ENCODE measurements at places on chromosomes 13 and 19. TPM values are rescaled to one million over a fixed set of nuclear protein-coding genes. Genes with fewer than 3 reads are reported as not detected.

GRCh38 chr13:27636589-27637288, 15.0 kb downstream of the POLR1D start:
- peaks cover 28% of the 10 kb centered on the region for H3K4me1 ChIP-seq
- no peak overlapping the region for H3K4me3 ChIP-seq
- DNase-seq, result no peak
- peaks cover 44% of the 10 kb centered on the region for H3K36me3 ChIP-seq

DNA sequence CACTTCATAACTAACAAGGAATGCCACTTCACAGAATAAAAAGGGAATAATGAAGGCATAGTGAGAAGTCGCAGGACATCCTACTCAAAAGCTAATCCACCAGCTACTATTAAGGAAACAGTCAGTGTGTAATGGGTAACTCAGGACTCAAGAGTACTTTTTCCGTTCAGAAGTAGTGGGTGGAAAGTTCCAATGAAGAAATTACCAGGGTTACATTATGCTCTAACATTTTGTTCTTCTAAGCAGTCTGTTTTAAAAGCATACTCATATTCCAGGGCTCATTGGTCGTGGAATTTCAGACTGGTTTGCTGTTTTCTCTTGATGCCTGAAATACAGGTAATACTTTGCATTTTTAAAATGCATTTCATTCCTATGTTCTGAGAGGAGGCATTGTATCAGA, 222.4 kb upstream of the IRS2 start:
- no peaks in the 10 kb centered on the region for H3K36me3 ChIP-seq
- no peak for DNase-seq
- H3K4me1 ChIP-seq, result no peaks in the 10 kb centered on the region
- no peak overlapping the region for H3K27ac ChIP-seq
- H3K27me3 ChIP-seq, result no peaks in the 10 kb centered on the region

DNA sequence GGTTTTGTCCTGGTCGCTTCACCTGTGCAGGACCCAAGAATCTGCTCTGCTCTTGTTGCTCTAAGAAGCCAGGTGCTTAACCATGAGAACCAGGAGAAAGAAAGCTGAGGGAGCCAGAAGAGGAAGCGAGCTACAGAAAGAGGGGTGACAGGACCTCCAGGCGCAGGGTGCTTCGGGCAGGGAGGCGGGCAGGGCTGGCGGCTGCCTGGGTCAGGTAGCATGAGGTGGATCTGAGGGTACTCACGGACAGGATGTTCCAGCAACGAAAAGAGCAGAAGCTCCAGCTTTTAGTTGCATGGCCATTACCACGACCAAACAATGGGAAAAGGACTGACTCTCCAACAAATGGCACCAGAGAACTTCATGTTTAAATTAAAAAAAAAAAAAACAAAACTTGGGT, 59.9 kb downstream of the ZNF724 start:
- H3K4me1 ChIP-seq, result no peaks in the 10 kb centered on the region
- no peak overlapping the region for H3K4me3 ChIP-seq
- no peaks in the 10 kb centered on the region for H3K27me3 ChIP-seq
- no peak overlapping the region for H3K27ac ChIP-seq

- peak within 1 kb of the TSS; percentile 75 for H3K27ac ChIP-seq
- peaks cover 38% of the 10 kb centered on the region for H3K36me3 ChIP-seq
- peaks cover 23% of the 10 kb centered on the region for H3K4me1 ChIP-seq
Measured at GRCh38 chr19:17555480-17555928, at the start of gene COLGALT1. Gene COLGALT1, plus strand, starts transcription at chr19:17555649. Its CDS starts 65 bp downstream, at chr19:17555714.

DNA sequence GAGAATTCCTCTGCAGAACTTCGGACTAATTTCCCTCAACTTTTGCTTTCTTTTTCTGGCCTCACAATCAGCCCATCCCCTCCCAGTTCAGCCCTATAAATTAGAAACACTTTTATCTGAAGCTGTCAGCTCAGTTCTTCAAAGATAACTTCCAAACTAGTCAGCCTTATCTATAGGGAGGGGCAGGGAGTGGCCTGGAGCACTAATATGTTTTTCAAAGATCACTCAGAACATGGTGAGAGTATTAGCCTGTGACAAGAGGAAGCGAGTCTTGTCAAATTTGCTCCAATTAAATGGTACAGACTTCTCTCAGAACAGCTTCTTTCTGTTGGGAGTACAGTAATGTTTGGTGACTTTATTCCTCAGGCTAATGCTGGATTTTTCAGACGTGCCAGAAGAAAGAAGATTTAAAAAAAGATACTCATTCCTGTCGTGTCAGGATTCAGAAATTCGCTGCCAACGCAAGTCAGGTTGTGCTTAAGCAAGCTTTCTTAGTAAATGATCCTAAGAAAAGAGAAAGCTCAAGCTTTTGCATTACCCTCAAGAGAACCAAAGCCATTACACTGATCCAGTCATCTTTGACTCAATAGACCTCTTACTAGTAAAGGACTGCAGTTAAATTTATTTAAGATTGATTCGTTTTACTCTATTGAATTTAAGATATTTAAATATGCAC, 1033.6 kb downstream of the SLITRK5 start:
- H3K27me3 ChIP-seq, result no peaks in the 10 kb centered on the region
- DNase-seq, result no peak
- H3K4me1 ChIP-seq, result peaks cover 3% of the 10 kb centered on the region
- no peaks in the 10 kb centered on the region for H3K36me3 ChIP-seq
- H3K4me3 ChIP-seq, result peak overlapping the region; percentile 29

- H3K36me3 ChIP-seq, result no peaks in the 10 kb centered on the region
- no peak overlapping the region for H3K4me3 ChIP-seq
- no peaks in the 10 kb centered on the region for H3K4me1 ChIP-seq
- DNase-seq, result no peak
- H3K27ac ChIP-seq, result no peak overlapping the region
Measured at GRCh38 chr13:83272652-83273240, 609.5 kb downstream of the SLITRK1 start.

DNA sequence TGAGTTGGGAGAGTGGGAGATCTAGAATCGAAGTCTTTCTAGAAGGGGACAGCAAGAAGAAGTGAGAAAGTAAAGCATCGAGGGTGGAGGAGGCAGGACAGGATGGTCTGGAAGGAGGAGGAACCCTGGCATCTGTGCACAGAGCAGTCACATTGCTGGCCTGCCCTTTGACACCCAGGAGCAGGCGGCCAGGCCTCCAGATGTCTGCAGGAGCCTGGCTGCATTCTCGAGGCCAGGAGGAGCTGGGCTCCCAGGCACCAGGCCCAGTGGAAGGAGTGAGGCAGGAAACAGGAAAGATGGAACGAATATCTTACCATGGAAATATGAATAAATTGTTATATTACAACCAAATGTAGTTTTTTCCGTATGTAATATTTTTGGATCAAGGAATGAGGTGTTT, 27.7 kb upstream of the ARGLU1 start:
- no peak overlapping the region for H3K27ac ChIP-seq
- peaks cover 1% of the 10 kb centered on the region for H3K27me3 ChIP-seq
- DNase-seq, result no peak
- no peaks in the 10 kb centered on the region for H3K36me3 ChIP-seq
- no peaks in the 10 kb centered on the region for H3K4me1 ChIP-seq
- H3K4me3 ChIP-seq, result no peak overlapping the region

DNA sequence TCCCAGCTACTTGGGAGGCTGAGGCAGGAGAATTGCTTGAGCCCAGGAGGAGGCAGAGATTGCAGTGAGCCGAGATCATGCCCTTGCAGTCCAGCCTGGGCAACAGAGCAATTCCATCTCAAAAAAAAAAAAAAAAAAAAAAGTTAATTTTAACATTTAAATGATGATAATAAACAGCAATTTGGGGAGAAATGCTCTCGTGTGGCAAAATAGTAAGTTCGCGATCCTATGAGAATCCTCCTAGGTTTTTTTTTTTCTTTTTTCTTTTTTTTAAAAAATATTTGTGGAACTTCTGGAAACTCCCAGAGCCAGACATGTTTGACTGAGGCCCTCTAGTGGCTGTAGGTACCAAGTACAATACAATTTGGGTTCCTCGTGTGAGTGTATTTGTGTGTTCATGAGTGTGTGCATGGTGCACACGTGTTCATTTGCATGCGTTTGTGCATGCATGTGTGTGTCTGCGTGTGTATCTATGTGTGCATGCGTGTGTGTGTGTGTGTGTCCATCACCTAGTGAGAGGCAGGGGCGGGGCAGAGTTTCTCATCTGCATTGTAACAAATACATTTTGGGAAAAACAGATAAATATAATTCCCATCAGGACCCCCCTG, 31.2 kb downstream of the TMPRSS9 start:
- no peak overlapping the region for H3K4me3 ChIP-seq
- H3K36me3 ChIP-seq, result no peaks in the 10 kb centered on the region
- H3K27me3 ChIP-seq, result no peaks in the 10 kb centered on the region
- peaks cover 34% of the 10 kb centered on the region for H3K4me1 ChIP-seq

DNA sequence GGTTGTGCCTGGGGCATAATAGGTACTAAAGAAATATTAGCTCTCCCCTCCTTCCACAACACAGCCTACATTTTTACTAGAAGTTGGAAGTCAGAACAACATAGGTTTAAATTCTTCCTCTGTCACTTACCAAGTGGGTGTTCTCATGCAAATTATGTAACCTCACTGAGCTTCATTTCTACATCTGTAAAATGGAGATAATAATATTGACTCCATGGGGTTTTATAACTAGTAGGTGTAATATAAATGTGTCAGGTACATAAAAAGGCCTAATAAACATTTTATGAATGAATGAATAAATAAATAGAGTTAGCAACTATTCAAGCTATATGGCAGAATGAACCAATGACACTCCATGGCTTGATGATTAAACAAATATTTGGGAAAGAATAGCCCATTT, 27.1 kb upstream of the SERP2 start:
- H3K4me3 ChIP-seq, result no peak overlapping the region
- no peaks in the 10 kb centered on the region for H3K4me1 ChIP-seq
- DNase-seq, result no peak
- no peaks in the 10 kb centered on the region for H3K36me3 ChIP-seq
- H3K27me3 ChIP-seq, result no peaks in the 10 kb centered on the region
- no peak overlapping the region for H3K27ac ChIP-seq

DNA sequence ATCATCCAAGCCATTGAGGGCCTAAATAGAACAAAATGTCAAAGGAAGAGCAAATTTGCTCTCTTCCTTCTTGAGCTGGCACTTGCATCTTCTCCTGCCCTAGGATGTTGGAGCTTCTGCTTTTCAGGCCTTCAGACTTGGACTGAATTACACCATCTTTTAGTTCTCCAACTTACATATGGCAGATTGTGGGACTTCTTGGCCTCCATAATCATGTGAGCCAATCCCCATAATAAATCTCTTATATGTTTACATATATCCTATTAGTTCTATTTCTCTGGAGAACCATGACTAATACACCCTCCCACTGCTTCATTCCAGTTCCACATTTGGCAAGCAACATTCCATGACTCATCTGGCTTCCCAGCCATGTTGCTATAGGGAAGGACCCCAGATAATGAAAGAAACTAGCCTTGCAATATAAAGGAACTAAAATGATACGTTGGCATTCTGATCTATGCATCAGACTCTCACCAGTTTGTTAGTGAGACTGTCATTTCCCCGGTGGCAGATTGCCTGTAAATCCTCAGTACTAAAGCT, 11.0 kb upstream of the ACOD1 start:
- no peak overlapping the region for H3K27ac ChIP-seq
- H3K27me3 ChIP-seq, result no peaks in the 10 kb centered on the region
- DNase-seq, result no peak
- no peak overlapping the region for H3K4me3 ChIP-seq

DNA sequence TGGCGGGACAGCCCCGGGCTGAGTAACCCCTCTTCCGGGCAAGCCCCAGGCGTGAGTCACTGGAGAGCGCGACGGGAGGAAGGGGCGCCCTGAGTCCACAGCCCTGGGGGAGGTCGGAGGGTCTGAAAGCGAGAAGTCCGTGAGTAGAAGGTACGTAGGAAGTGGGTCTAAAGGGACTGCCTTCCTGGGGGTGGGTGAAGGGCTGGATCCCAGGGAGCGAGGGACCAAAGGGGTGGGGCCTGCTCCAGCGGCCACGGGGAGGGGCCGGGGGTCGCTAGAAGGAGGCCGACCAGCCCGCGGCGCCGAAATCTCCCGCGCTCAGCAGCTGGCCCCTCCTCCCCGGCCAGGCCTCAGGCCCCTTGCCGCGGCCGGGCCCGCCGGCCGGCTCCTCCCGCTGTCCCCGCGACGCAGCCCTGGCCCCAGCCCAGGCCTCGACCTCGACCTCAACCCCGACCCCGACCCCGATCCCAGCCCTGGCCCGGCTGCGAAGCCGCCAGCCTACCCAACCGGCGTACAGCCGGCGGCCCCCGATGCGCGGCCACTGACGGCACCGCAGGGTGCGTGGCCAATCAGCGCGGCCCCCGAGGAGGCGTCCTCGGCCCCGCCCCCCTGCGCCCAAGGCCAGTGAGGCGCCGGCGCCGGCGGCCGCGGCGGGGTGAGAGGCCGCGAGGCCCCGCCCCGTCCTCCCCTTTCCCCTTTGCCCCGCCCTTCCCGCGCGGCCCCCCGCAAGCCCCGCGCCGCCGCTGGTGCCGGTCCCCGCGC, 22.6 kb downstream of the IPO5 start:
- peaks cover 39% of the 10 kb centered on the region for H3K4me1 ChIP-seq
- H3K4me3 ChIP-seq, result peak overlapping the region; percentile 92
- peaks cover 10% of the 10 kb centered on the region for H3K36me3 ChIP-seq
- DNase-seq, result peak; percentile 95
- no peaks in the 10 kb centered on the region for H3K27me3 ChIP-seq
- peak overlapping the region; percentile 94 for H3K27ac ChIP-seq

Gene RASGRP4
- total RNA-seq, result 3.2 TPM

Gene OR10H1
- total RNA-seq, result 0.05 TPM

Gene SIGLEC10
- total RNA-seq, result 50.3 TPM

All from activated B cell treated with CpG ODN at 0.5 μM for 24 hours (primary cell).